T-helper 1 cell (primary cell): ENCODE measurements at places on chromosomes 4 and X.

GRCh38 chr4:25843340-25844097 lies 19.3 kb downstream of the SEL1L3 start:
- DNase-seq, result no peak

- DNase-seq, result no peak
Measured at GRCh38 chrX:49041744-49042580, 1.2 kb downstream of the TFE3 start.

- no peak for DNase-seq
Measured at GRCh38 chr4:142379277-142380051, 466.6 kb downstream of the INPP4B start.

DNA sequence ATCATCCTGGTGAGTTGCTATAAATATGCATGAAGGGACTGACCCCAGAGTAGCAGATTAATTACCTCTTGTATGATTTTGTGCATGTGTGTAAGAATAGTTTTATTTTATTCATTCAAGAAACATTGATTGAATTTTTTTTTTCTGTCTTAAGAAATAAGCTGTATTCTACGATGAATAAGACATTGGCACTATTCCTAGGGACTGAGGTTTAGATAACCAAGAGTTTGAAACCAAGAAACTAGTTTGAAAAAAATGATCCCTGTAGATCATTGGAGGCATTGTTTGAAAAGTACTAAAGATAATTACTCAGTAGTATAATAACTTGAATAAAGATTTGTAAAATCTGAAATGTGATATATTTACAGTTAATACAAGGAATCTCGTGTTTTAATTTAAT lies 1086.9 kb downstream of the PCDH7 start:
- no peak for DNase-seq

DNA sequence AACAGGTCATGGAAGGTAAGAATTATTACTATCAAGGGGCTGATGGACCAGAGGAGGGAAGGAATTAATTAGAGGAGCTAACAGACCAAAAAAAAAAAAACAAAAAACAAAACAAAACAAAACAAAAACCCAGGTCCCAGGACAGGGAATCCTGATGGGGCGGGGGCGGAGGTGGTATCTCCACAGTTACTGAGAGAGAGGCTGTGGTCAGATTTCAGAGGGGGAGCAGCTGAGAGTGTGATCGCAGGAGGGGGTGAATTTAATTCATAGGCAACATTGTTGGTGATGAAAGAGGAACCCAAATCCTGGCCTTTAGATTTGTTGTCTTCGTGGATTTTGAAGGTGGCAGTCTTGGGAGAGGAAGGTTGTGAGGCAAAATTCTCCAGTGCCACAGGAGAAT lies 389.4 kb downstream of the UNC5C start:
- no peak for DNase-seq

GRCh38 chr4:154739111-154739510 lies 4.7 kb upstream of the LRAT start:
- DNase-seq, result no peak

DNA sequence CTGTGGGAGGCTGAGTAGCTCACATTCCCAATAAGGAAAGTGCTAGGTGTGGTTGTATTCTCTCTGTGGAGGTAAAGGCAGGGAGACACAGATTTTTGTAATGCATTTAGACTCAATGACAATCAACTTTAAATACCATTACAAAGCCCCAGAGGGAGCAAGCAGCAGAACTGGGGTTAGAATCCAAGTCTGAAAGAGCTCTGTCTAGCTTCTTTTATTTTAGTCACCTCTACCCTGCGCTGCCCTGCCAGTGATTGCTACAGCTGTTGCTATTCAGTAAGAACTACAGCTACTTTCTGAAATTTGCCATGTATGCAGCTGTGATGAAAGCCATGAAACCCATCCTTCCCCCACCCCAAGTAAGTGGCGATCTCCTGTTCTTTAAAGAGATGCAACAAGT lies 22.5 kb downstream of the SLC39A8 start:
- no peak for DNase-seq

GRCh38 chrX:78944351-78944750 lies 840 bp upstream of the P2RY10 start:
- DNase-seq, result no peak

GRCh38 chrX:41671082-41671481 lies 17.7 kb upstream of the GPR34 start:
- no peak for DNase-seq

GRCh38 chr4:139736661-139737060 lies 71.0 kb downstream of the MGST2 start:
- DNase-seq, result no peak

- DNase-seq, result no peak
Measured at GRCh38 chr4:164935363-164935762, 42.1 kb downstream of the TRIM61 start.

GRCh38 chr4:105710678-105711077 lies 2.1 kb downstream of the GSTCD start:
- DNase-seq, result no peak

DNA sequence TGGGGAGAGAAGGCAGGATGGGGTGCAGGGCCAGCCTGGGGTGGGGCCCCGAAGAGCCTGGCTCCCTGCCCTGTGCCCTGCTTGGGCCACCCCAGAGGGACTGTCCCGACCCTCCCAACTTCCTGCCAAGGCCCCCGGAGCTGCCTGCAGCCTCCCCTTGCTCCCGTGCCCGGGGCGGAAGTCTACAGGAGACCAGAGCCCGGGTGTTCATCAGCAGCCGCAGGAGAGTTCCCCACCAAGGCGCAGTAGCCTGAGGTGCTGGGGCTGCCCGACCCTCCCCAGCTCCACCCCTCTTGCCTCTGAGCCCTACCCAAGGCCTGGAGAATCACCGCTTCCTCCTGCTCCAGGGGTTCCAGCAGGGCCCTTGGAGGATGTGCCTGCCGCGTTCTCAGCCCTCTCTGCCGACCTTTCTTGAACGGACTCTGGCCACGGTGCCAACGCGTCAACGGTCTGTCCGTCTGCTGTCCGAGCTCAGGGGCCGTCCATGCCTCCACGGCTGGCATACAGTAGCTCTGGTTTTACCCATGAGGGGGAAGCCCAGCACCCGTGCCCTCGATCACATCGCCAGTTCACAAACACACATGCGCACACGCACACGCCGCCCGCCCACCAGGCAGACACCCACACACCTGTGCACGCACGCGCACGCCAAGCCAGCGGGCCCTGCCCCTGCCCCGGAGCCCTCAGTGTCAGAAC lies 36.0 kb upstream of the SPON2 start:
- DNase-seq, result no peak

GRCh38 chrX:46777971-46778810 lies 19.3 kb upstream of the SLC9A7 start:
- DNase-seq, result no peak

GRCh38 chrX:45196701-45197100 lies 4.0 kb downstream of the DIPK2B start:
- DNase-seq, result no peak

- DNase-seq, result no peak
Measured at GRCh38 chrX:153922932-153923857, 2.9 kb downstream of the ARHGAP4 start.

- peak; percentile 2 for DNase-seq
Measured at GRCh38 chrX:77693594-77693993, 92.4 kb downstream of the ATRX start.

DNA sequence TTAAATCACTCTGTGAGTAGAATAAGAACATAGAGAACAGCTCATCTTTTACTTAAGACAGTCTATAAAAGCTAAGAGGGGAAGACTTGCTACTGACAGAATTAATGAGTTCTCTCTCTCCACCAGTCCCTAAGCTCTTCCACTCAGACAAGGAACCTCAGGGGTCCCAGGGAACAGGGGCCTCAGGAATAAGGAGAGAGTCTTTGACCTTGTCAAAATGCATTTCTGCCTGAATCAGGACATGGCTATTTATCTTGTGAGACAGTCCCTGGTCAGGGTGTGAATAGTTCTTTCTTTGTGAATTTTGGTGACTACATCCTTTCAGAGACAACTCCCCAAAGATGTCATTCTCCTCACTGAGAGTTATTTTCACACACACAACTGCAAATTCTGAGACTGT lies 218.7 kb upstream of the HS3ST1 start:
- no peak for DNase-seq

- no peak for DNase-seq
Measured at GRCh38 chrX:116667346-116668134, 204.8 kb upstream of the CT83 start.

- DNase-seq, result no peak
Measured at GRCh38 chr4:3294401-3295241, 1.8 kb downstream of the RGS12 start.

DNA sequence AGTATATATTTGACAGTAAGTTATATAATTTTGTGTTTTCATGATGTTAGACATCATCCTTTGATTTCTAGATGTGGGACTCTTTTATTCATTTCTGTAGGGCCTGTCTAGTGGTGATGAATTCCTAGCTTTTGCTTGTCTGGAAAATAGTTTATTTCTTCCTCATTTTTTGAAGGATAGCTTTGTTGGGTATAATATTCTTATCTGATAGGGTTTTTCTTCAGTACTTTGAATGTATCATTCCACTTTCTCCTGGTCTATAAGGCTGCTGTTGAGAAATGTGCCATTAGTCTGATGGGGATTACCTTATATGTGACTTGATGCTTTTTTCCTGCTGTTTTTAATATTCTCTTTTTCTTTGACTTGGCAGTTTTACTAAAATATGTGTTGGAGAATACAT lies 1104.5 kb downstream of the FAT4 start:
- no peak for DNase-seq

DNA sequence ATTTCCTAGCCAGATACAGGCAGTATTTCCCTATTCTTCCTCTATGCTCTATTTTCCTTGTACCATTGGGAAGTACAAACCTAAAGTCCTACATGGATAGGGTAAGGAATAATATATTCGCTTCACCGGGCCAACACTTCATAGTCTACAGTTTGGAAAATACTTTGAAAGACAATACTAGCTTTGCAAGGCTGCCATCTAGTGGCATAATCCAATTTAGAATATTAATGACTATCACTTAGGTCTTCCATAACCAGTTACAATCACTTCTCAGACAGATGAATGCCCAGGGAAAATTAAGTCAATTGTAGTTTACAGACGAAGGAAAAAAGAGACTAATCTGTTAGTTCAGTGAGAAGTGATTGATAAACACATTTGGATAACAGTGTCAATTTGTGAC lies 141.0 kb upstream of the FAM47C start:
- DNase-seq, result no peak

GRCh38 chrX:69150281-69150960 lies 14.8 kb downstream of the PJA1 start:
- no peak for DNase-seq

- DNase-seq, result no peak
Measured at GRCh38 chr4:151564321-151564720, 155.3 kb downstream of the FHIP1A start.

DNA sequence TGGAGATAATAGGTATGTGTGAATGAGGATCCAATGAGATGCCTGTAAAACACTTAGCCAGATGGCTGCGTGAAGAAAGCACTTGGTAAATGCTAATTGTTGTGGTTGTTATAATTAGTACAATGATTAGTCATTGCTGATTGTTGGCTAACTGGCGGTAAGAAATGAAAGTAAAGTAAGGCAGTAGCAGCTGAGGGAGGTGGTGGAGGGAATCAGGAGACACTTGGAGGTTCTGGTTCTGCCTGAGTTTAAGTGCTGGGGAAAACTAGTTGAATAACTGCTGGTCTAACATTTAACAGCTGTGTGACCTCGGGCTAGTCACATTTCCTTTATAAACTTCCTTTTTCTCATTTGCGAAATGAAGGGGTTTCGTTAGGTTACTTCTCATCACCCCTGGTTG lies 30.9 kb downstream of the CD38 start:
- no peak for DNase-seq

- no peak for DNase-seq
Measured at GRCh38 chr4:61831987-61832386, 631.9 kb downstream of the ADGRL3 start.

GRCh38 chr4:159508917-159509500 lies 406.1 kb downstream of the RAPGEF2 start:
- DNase-seq, result no peak

GRCh38 chr4:154643493-154643892 lies 31.0 kb upstream of the FGG start:
- no peak for DNase-seq

GRCh38 chr4:1732911-1733310 lies 11.6 kb downstream of the TACC3 start:
- DNase-seq, result no peak

GRCh38 chrX:123361371-123361770 lies 177.3 kb downstream of the GRIA3 start:
- no peak for DNase-seq

DNA sequence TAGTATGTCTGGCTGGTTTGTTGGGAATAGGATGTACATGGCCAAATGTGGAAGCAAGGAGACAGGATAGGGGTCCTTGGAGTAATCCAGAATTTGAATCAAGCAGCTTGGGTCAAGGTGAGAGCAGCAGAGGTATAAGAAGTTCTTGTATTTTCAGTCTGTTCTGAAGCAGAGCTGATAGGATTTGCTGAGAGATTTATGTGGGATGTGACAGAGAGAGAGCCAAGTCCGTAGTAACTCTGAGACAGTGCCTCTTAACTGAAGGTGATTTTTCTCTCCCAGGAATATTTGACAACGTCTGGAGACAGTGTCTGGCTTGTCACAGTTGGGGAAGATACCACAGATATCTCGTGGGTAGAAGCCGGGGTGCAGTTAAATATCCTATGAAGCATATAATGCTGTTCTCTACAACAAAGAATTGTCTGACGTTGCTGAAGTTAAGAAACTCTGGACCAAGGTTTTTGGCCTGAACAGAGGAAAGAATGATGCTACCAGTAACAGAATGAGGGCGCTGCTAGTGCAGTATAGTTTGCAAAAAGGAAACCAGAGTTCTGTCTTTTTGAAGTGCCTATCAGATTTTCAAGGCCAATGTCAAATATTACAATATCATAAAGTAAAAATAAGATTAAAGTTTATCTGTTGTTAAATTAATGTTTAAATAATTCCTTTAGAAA lies 184.0 kb downstream of the ARHGAP24 start:
- no peak for DNase-seq

GRCh38 chrX:72475338-72475737 lies 97.3 kb downstream of the HDAC8 start:
- DNase-seq, result no peak

GRCh38 chr4:125398263-125399002 lies 83.7 kb downstream of the FAT4 start:
- DNase-seq, result no peak

GRCh38 chr4:5052726-5053425 lies 1.6 kb downstream of the STK32B start:
- DNase-seq, result no peak

GRCh38 chr4:57147335-57148060 lies 37.3 kb upstream of the IGFBP7 start:
- no peak for DNase-seq

DNA sequence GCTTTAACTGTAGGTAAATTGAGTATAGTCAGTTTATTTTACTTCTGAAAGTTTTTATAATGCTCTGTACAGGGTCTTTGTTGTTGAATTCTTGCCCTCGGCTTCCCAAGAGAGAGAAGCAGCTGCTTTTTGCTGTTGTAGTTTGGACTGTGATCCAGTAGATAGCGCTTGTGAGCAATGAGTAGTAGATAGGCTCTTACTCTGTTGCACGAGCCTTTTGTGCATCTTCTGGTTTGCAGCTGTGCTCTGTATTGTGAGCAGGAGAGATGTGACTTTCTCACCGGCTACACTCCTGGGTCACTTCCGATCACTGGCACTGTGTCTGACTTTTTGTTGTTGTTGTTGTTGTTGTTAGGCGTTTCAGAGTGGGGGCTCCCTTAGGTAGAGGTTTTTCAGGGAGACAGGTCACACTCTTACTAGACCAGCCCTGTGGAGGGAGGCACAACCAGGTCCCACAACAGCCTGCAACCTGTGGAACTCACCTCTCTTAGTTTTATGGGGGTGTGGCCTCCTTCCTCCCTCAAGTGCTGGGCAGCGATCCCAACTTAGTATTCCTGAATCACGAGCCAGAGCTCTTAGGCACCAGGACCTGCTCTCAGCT lies 822.1 kb upstream of the GALNTL6 start:
- DNase-seq, result no peak
